ENCODE measurements at places on chromosomes 6 and 20.

DNA sequence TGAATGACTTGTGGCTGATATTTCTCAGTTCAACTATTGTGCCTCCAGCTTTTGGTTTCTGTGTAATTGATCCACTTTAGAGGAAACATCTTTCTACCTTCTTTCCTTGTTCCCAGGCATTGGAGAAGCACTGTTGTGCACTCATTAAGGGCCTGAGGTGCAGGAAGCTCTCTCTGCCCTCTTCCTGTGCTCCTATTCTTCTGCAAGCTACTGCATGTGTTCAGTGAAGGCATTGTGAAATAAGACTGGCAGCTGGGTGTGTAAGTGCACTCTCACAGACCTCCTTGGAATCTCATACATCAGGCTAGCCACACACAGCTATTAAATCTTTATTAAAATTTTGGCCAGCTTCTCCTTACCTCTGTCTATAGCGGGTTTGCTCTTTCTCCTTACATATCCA is 177.8 kb downstream of the OGFRL1 start:
- peak; percentile 61 for DNase-seq

DNA sequence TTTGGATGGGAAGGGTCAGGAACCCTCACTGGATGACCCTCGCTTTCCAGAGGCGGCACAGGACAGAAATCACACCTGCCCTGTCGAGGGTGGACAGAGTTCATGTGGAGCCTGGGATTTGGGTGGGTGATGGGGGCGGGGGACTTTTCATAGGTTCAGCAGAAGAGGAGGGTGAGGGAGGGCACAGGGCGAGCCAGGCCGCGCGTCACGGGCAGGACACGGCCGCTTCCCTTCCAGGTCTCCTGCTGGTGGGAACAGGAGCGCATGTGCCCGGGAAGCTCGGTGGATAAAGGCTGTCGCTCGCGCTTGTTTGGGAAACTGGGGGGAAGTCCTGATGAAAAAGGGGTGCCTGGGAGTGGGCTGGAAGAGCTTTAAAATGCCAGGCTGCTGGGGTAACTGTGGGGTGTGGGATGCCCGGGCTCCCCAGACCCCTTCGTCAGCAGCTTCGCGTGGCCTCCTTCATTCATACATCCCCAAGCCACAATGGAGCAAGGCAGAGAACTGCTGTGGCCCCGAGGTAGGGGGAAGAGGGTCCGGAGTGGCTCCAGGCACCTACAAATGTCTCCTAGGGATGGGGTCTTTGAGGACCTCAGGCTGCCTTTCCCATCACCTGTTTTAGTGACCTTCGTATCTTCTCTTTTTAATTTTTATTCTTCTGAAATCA is 102.2 kb downstream of the DACT2 start:
- DNase-seq: no peak

DNA sequence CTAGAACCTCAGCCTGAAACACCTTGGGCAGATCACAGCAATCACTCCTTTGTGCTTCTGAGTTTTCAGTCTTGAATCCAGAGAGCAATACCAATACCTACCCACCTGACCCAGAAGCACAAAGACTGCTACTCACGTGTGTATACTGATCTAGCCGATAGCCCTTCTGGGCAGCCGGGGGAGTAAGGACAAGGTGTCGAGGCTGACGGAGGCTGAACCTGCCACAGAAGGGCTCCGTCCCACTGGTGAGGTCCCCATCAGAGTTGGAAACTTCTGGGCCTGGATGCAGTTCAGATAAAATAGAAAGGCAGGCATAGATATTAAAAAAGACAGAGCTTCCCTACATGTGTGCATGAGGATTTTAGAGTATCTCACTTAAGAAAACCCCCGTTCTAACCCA is 32.0 kb downstream of the PKHD1 start:
- DNase-seq: no peak

GRCh38 chr6:138032571-138032970 is 74.6 kb downstream of the PERP start:
- no peak for DNase-seq

DNA sequence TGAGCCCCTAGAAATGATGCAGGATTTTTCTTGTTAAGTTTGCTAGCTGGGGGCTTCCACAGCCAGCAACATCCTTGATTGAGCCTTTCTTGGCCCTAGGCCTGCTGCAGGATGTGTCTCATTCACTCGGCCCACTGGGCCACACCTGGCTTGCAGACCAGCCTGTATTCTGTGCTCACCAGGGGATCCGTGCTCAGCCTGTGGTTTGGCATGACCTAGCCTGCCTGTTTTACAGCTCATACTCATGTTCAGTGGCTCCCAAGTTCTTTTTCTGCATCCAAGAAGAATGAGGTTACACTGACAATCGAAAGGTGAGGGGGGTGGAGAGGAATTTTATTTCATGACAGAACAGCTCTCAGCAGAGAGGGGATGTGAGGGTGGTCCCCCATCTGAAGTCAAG is 263.4 kb downstream of the RIMS1 start:
- DNase-seq: no peak

DNA sequence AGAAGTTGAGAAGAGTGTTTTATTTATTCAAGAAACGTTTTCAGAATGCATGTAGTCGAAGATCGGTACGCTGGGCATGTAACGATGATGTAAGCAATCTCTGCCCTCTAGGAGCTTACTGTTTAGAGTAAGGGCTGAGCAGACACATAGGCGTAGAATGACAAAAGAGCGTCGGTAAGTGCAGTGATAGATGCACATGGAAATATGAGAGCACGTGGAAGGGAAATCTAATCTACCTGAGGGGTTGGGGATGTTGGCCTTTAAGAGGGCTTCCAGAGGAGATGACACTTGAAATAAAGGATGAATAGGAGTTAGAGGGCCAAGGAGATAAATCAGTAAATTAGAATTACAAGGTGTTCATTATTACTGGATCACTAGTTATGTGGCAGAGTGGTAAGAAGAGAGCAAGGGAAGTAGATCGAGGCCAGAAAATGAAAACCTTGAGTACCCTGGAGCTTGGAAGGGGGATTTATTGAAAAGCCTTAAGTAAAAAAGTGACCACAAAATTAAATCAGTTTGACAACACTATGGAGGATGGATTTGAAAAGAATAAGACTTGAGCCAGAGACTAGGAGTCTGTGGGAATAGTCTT is 782 bp downstream of the TRMT11 start:
- peak; percentile 41 for DNase-seq

DNA sequence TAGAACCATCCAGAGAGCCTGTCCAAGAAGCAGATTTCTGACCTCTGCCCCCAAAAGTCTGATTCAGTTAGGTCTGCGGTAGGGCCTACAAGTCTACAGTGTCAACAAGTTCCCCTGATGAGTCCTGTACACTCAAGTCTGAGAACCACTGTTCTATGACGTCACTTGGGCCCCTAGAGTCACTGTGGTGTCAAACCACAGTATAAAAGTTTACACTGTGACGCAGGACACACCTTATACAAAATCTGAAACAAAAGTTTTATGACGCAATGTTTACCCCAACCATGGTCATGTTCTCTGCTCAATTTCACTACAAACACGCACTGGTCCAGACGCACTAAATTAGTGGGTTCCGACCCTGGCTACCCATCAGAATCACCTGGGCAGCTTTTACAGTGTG is 17.9 kb downstream of the SLA2 start:
- peak; percentile 89 for DNase-seq

DNA sequence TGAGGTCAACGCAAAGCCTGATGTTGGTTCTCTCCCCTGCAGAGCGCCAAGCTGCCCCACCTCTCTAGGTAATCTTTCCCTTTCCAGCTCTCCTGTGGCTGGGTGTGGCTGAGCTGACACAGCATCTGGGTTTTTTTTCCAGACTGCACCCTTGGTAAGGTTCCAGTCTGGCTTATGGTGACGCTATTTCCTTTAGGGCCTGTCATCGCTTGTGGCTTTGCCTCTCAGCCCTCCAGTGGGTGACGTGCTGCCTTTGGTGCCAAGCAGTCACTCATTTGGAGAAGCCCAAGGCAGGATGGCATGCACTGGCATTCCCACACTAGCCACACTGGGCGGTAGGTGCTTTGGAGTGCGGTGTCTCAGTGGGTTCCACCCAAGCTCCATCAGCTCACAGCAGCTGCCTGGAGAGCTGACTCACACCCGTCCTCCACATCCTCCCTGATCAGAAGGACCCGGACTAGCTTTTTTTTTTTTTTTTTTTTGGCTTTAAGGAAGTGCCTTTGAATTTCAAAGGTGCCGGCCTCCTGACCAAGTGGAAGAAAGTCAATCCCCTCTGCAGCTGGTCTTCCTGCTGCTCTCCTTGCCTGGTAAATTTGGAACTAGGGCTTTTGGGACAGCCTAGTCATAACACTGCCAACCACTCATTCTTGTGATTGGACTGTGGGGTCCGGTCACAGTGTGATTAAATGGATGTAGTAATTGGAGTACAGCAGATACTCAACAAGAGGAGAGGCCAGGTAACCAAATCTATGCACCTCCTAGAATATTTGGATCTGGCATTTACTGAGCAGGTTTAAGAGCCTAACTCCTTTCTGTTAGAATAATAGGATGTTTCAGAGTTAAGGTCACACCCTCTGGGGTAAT is 153.6 kb downstream of the CD83 start:
- DNase-seq: peak; percentile 34

DNA sequence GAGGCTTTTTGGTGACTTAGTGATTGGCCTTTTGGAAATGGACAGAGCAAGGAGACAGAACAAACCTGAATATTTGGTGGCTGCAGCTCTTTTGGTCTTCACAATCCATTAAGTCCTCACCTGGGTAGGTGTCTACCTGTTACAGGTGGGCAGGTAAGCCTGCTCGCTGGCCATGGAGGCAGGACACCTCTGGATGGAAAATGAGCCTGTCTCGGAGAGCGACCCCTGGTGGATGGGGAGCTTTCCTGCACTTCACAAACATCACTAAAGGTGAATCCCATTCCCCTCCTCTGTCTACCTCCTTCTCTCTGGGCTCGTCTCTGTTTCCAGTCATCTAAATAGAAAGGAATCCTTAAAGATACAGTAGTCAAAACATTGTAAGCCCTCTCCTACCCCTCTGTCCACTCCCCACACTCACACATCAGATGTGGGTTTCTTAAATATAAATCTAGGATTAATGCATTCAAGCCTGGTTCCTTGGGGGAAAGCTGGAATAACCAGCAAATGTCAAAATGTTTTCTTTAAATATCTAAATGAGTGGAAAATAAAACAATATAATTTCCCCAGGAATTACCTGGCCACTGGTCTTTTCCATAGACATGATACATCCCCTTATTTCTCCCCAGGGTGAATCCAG is 304.9 kb downstream of the CDH26 start:
- peak; percentile 2 for DNase-seq

DNA sequence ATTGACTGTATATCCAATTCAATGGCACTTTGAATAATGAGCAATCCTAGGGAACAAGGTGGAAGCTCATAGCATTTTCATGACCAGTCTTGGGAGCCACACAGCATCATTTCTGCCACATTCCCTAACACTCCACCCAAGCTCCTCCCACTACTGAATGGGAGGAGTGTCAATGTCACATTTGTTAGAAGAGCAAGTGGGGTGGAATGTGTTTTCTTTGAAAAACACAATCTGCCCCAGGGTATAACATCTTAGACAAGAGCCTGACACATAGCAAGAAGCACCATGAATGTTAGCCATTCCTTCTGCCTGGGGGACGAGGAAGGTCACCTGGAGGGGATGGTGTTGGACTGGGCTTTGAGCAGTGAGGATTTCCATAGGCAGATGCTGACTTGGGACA is 258.3 kb upstream of the PMEPA1 start:
- no peak for DNase-seq

DNA sequence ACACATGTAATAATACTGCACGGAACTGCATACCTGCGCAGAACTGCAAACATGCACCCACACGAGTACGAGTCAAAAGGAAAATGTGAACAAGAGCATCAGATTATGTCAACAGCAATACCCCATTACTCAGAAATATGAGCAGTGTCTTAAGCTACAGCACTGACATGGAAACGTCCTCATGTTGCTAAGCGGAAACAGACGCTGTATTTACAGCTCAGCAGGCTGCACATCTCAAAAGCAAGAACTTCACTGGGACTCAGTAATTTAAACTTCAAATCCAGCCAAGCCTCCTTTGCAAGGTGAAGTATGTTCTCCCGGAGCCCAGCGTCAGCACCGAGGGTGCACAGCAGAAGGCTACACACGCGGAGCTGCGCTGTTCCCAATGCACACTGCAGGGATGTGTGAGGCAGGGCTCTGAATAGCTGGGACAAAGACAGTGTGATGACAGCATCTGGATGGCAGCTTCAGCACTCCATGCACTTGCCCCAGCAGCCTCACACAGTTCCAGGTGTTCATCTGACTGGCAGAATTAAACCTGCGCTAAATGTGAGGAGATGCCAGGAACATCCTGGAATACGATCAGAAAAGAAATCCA is 202.8 kb downstream of the WDR27 start:
- peak; percentile 42 for DNase-seq

- no peak for DNase-seq
Observed at GRCh38 chr6:39198528-39198927, 30.7 kb downstream of the KCNK5 start.

DNA sequence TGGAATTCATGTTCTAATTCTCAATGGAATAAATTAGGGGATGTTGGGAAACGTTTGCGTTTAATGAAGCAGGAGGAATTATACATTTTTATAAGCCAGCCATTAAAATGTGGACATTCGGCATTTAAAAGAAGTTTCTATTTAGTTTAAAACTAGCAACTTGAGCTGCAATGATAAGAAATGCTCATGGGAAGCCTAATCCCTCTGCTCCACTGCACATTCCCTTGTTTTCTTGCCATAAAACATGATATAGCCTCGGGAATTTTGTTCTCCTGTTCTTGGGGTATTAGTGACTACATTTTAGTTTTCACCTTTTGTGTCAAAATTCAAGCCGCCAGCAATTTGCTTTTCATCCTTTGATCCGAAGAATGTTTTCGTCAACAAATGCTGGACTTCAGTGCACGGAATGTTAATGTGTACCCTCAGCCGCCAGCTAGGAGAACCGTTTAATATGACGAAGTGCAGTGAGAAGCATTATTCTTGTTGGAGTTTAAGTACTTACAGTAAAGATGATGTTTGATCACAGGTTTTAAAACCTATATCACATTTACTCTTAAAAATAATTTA is 137.9 kb downstream of the HIVEP1 start:
- no peak for DNase-seq

DNA sequence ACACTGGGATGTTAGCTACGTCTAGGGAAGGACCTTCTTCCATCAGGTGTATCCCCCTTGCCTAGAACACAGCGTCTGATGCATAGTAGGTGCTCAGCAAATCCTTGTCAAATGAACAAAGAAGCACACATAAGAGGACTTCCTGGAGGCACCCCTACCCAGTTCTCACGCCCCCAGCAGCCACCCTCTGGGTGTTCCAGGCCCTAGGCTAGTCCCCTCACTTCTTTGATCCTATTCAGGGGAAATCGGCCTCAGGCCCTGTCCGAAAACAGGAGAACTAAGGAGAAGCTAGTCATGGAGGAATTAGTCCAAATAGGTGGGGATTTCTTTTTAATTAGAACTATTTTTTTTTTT is 84.7 kb upstream of the SIRPA start:
- no peak for DNase-seq

- peak; percentile 19 for DNase-seq
Observed at GRCh38 chr6:12165297-12165696, 124.9 kb upstream of the EDN1 start.

- DNase-seq: peak; percentile 46
Observed at GRCh38 chr6:134171517-134171916, 119.1 kb upstream of the SLC2A12 start.

- DNase-seq: no peak
Observed at GRCh38 chr6:48388044-48388443, 277.0 kb upstream of the PTCHD4 start.

GRCh38 chr20:4997222-4997621 is 4.1 kb downstream of the SLC23A2 start:
- DNase-seq: no peak

All from choroid plexus epithelial cell (primary cell).